ENCODE measurements at places on chromosomes 11 and 22.

DNA sequence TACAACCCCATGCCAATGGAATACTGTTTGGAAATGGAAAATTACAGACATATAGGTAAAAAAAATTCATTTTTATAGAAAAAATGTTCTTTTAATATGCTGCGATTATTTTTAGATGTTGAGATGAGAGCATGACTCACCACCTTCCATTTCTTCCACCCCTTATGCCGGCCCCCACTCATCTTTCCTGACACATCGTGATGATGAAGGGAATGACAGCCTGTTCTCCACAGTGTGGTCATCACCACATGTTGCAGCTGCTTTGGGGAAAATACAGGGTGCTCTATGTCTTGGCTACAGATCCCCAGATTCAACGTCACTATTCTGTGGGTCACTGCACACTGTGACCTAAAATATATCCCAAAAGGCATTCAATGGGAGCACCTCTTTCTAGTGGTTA, 916.2 kb downstream of the METTL15 start:
- no peak for DNase-seq

DNA sequence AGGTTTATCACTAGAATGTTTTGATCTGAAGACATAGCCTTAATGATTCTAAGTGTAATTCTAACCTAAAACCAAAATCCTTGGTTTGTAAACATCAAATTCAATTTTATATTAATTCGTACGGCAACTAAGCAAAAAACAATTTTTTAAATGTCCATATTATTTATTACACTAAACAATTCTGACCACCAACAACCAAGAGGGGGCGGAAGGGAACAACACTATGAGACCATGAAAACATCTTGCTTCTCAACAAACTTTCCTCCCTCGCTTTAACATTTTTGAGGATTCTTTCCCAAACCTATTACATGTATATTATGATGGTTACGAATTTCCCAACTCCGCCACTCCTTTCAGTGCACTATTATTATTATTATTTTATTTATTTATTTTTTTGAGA, 6.5 kb upstream of the UCP2 start:
- DNase-seq: no peak

GRCh38 chr22:34333285-34333684, 413.0 kb upstream of the LARGE1 start:
- DNase-seq: no peak

- DNase-seq: no peak
Measured at GRCh38 chr11:121898903-121899302, 217.1 kb downstream of the BLID start.

- peak; percentile 78 for DNase-seq
Measured at GRCh38 chr11:65524741-65525545, at the start of gene SCYL1. SCYL1 (plus strand) TSS chr11:65525083; CDS start chr11:65525154, 71 bp downstream.

- peak; percentile 66 for DNase-seq
Measured at GRCh38 chr11:63553759-63554158, 9.4 kb downstream of the PLAAT2 start.

DNA sequence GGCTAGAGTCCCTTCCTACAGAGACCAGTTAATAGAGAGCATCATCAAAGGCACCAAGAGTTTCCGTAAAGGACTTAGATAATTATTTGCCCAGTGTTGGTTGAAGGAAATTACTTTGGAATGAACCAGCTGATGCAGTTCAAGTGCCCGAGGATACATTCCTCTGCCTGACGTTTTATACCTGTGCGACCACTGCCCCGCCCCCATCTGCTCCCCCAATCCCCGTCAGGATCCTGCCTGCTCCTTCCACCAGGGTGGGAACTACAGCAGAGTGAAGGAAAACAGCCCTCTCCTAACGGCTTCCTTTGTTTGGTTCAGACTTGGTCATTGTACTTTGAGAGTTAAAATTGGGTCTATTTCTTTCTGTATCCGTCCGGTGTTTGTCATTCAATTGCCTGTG, 761.5 kb downstream of the NTM start:
- no peak for DNase-seq

DNA sequence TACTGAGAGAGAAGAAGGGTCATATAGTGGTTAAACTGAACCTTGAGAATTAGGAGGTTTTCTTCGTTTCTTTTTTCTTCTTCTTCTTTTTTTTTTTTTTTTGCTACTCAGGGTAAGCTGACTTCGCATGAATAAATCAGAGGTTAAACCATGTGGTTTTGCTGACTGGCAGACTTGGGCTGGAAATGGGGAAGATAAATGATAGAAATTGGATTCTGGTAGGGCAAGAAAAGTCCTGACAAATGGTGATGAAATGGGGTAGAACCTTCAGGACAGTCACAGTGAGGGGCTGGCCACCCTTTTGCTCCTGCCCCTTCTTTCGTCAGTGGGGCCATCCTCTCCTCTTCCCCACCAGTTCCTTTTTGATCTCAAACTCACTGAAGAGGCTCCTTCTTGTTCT, 1.6 kb upstream of the SWAP70 start:
- DNase-seq: no peak

GRCh38 chr11:15800111-15800800, 556.1 kb downstream of the SOX6 start:
- DNase-seq: no peak

GRCh38 chr11:134956450-134957210, 544.6 kb upstream of the B3GAT1 start:
- no peak for DNase-seq

DNA sequence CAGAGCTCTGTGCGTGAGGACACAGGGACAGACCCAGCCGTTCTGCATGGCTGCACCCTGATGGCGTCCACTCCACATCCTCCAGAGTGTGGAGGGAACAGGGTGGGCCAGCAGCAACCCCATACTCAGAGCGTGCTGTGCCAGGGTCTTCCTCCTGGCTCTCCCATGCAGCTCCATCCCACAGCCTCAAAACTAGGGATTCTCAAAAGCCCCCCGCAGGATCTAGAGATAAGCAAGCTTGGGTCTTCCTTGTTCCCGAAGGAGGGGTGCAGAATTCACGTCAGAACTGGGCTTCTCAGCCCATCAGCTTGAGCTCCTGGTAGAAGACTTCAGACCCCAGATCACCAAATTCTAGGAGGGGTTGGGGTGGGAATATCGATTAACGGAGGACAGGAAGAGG, 858.8 kb downstream of the TBC1D22A start:
- no peak for DNase-seq

- no peak for DNase-seq
Measured at GRCh38 chr11:96052921-96053651, 129.2 kb upstream of the MTMR2 start.

GRCh38 chr22:43118024-43118849, 7.7 kb downstream of the BIK start:
- no peak for DNase-seq

DNA sequence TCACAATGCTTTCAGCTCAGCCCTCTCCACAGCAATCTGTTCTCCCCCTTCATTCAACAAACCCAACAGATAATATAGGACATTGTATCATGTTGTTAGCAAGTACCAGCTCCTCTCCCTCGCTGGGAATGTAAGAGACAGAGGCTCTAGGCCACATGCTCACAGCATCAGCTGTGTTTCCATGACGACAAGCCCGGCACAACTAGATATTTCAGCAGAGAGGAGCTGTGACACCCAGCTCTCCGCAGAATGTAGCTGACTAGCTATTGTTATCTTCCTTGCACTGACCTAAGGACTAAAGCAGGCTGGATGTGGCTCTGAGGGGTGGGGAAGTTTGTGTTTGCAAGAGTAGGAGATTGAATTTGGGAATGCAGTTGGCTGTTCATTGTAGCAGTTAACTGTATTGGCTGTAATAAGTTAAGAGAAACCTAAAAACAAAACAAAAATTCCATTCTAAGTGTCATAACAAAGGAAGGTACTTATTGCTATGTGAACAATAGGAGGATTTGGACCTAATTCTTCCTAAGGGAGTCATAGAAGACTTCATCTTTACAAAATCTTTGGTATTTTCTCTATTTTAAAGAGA, 28.0 kb upstream of the RRAS2 start:
- DNase-seq: no peak

All from effector memory CD8-positive, alpha-beta T cell (primary cell).